ENCODE measurements at places on chromosomes 16 and 17.

DNA sequence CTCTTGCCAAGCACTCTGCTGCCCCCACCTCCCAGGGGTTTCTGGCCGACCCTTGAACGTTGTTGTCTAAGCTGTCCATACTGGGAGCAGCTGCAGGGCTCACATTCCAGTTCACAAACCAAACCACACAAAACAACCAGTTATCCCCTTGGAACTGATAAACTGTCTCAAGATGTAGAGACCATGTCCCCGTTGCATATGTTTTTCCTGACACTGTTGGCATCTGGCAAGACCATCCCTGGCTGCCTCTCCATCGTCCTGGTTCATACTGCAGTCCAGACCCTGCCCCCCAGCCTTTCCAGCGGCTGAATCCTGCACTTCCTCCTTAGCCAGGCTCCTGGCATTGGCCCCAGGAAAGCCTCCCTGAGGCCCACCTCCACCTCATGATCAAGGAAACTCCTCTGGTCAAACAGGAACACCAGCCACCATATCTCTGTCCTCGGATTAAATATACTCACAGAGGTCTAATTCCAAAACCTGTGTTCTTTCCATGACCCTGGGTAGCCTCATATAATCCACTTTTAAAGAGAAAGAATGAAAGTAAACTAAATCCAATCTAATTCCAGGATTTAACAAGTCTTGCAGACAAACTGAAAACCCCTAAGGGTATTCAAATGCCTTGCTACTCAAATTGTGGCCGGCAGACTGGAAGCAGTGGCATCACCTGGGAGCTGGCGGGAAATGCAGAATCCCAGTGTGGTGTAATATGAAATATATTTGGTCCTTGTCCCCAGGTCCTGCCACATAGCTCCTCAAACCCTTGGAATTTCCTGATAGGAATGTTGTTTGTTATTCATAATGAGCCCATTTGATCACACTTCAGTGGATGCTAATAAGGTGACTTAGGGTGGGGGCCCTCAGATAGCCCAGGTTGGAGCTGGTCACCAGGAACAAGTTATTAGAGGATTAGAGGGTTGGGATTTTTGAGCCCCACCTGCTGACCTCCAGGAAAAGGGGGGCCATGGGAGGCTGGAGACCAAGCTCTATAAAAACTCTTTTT is 14.2 kb downstream of the GAS7 start:
- no peak for DNase-seq

GRCh38 chr16:50036426-50036825 is 11.4 kb downstream of the CNEP1R1 start:
- DNase-seq = no peak

DNA sequence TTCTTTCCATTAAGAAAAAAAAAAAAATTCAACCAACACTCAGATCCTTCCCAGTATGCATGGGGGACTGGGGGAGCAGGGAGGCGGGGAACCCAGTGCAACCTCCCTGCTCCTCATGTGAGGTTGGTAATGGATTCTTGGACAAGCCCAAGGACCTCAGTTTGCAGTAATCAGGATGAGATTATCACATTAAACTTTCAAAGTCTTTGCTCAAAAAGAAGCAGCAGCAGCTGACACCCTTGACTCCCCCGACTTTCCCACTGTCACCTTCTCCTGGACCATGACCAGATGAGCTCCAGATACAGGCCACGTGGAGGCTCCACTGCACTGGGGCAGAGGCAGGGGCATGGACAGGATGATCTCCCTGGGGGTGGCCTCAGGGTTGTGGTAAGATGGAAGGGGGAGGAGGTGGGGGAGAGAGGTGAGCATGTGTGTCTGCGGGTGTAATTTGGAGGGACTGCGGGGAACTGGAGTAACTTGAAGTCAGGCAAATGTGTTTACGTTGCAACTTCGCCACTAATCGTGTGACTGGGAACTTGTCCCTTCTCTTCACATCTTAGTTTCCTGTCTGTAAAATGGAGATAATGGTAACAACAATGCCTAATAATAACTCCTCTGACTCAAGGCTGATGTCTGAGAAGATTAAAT is 19.8 kb downstream of the ZNF385C start:
- no peak for DNase-seq

- DNase-seq = peak; percentile 12
These were observed 2.7 kb upstream of the HAP1 start for GRCh38 chr17:41736983-41737679.

GRCh38 chr16:46857368-46857945 is 26.5 kb upstream of the C16orf87 start:
- peak; percentile 57 for DNase-seq

GRCh38 chr17:74754832-74755231 is 6.4 kb downstream of the NHERF1 start:
- DNase-seq = no peak

- DNase-seq = no peak
These were observed 40.7 kb upstream of the ZKSCAN2 start for GRCh38 chr16:25298165-25298872.

- DNase-seq = no peak
These were observed 23.3 kb upstream of the CA10 start for GRCh38 chr17:52181782-52182181.

DNA sequence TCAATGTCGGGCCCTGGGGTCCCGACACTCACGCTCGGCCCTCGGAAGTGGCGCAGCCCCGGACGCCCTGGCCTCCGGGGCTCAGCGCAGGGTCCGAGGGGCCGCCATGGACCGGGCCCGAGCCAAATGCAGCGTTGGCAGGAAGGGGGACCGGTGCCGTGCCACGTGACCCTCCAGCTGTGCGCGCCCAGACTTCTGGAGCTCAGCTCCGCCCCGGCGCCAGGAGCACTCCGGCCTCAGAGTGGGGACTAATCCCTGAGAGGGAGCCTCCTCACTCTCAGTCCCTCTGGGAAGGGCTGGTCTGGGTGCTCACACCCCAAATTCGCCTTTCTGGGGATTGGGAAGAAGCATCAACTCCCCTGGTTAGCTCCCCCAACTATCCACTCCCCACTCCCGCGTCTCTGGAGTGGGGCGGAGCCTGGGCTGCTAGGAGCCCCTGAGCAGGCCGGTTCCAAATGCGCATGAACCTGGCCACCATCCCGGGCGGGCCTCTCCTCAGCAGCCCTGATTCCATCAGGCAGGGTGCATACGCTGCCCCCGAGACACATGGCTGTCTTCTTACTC is at the start of gene B3GNT9:
Gene B3GNT9 (minus strand): TSS at position 166 of the 564 bp plus-strand sequence. CDS start 513 bp downstream, outside the sequence.
- DNase-seq = no peak

DNA sequence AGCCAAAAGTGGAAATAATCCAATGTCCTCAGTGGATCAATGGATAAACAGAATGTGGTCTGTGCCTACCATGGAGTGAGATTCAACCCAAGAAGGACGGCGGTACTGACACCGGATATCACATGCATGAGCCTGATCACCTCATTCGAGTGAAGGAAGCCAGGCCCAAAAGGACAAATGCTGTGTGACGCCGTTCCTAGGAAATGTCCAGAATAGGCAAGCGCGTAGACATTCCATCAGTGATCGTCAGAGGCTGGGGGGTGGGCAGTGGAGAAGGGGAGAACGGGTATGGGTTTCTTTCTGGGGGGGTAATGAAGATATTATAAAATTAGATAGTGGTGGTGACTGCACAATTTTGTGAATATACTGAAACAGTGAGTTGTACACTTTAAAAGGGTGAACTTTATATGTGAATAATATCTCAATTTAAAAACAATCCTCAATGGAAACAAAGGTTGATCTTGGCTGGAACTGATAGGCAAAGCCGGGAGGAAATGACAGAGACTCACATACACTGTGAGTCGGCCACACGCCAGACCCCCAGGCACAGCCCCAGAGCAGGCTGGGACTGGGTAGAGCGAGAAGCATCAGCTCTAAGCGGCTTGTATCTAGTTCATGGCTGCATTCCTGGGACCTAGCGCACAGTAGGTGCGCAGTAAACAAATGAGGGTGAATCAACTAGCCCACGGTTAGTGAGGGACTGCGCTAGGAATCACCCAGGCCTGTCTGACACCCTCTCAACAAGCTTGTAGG is 3.5 kb downstream of the DBNDD1 start:
- DNase-seq = no peak

DNA sequence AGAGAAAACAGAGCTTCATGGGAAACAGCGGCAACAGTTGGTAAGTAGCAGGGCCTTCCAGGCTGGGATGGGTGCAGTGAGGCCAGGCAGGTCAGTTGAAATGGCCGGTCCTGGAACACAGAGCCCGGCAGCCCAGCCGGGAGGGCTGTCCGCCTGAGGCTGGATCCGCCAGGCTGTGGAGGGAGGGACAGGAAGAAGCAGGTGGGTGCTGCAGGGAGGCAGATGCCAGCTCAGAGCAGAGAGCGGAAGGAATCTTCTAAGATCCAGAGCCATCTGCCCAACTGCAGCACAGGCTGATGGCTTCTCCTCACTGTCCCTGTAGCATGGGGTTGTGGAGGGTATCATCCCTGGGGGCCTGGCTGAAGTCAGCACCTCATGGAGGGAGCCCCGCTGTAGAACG is 599 bp downstream of the RNF112 start:
- no peak for DNase-seq

DNA sequence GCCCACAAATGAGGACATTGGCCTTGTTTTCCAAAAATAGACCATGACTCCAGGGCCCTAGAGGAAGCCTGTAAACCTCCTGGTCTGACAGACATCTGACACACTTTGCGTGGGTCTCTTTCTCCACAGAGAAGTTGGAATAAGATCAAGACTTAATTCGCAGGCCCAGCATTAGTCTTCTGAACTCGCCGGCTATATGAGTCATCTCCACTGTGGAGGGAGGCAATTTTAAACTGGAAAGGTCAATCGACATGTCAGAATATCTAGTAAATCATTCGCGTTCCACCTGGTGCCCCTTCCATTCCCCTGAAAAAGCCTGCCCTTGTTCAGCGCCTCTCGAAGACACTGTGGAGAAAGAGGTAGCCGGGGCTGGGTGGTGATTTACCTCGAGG is 140.1 kb downstream of the CLEC16A start:
- peak; percentile 37 for DNase-seq

GRCh38 chr17:4786516-4786915 is 352 bp upstream of the VMO1 start:
- no peak for DNase-seq

GRCh38 chr17:28792877-28793661 is 49.3 kb downstream of the TRAF4 start:
- DNase-seq = no peak

DNA sequence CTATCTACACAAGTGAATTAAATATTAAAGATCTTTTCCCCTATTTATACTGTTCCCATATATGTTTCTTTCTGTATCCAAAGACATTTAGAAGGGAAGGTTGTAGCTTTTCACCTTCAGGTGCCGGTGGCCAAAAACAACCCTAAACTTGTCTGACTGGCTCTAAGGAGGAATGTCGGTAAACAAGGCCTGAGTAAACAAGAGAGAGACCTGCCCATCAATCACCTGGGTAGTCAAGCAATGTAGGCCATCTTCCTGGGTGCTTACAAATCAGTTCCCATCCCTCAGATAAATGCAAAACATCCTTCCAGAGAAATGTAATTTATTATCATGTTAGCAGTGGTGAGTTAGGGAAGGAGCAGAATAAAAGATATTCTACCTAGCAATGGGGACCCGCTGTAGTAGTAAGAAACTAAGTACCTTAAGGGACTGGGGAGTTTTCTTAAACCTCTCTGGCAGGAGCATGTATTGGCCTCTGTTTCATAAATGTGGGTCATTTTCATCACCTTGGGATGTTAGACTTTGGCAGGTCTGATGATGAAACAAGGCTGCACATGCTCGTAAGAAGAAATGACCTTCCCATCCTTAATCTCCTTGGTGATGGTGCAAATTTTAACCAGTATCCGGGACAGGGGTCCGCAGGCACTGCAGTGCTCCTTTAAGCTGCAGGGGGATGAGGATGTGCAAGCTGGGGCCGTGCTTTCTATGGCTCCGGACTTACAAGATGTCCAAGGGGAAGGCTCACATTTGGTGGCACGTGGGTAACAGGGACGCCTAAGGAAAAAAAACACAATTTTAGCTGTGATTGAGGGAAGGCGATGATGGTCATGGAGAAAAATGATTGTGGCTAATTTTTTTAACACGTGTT is 8.4 kb downstream of the KRT39 start:
- DNase-seq = no peak

GRCh38 chr17:68356949-68357455 is 65.7 kb downstream of the ARSG start:
- DNase-seq = no peak

DNA sequence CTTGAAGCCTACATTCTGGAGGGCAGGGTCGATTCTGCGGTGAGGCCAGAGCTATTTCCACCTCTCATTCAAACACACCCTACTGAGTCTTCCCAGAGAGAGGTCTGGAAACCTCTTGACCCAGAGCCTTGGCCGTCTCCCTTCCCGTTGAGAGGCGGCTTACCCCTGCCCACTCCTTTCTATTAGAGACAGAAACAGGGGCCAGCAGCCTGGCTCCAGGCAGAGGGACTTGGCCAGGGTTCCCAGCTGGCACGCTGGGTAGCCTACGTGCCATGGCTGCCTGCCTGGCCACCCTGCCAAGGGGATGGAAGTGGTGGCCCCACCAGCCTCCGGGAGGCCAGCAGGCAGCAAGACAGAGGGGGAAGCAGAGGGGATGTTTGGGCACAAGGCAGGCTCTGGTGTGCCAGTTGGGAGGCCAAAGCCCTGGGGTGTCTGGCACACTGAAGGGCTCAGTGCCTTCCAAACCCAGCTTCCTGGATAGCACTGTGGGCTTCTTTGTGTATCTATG is 6.0 kb downstream of the STAC2 start:
- no peak for DNase-seq

- DNase-seq = no peak
These were observed 824.9 kb downstream of the KCNJ2 start for GRCh38 chr17:70994194-70994593.

GRCh38 chr17:48002916-48003416 is 32.1 kb downstream of the CDK5RAP3 start:
- DNase-seq = no peak

GRCh38 chr16:31072540-31073141 is 1.4 kb downstream of the ZNF668 start:
- DNase-seq = no peak

- DNase-seq = no peak
These were observed 283.3 kb upstream of the FOXF1 start for GRCh38 chr16:86227041-86227440.

DNA sequence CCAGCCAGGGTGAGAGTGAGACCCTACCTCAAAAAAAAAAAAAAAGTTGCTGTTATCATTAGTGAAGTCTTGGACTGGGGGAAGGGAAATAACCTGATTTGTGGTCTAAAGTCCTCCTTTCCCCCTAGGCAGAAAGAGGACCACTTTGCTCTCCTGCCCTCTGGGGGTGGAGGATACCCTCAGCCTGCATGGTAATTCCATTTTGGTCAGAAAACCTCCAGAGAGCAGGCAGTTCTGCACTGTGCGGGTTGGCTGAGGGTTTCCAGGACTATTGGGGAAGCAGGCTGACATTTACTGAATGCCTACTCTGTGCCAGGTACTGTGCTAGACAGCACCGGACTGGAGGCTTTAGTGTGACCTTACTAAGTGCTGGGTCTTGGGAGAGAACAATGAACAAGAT is 2.6 kb downstream of the ADAP2 start:
- no peak for DNase-seq
